ENCODE measurements at places on chromosomes 3 and 15. TPM values are rescaled to one million over a fixed set of nuclear protein-coding genes. Genes with fewer than 3 reads are reported as not detected.

FEZF2 gene
- total RNA-seq, result not detected

WNT7A gene
- not detected for total RNA-seq

TRPM1 gene
- not detected for total RNA-seq

FBXW12 gene
- total RNA-seq, result not detected

DNA sequence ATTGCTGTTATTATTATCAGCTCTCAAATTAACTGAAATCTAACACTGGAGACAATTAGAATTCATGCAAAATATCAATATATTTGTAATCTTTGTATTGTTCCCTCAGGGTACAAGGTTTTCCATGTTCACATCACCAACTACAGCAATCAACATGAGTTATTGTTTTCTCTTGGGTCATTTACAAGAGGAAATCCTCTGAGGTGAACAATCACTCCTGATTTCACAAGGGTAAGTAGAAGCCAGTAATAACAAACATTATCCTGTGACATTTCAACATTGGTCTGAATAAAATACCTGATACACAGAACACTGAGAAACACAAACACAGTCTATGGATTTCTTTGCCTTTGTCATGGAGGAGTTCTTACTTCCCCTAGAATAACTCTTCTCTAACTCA lies 174.0 kb downstream of the SUCNR1 start:
- DNase-seq, result no peak

DNA sequence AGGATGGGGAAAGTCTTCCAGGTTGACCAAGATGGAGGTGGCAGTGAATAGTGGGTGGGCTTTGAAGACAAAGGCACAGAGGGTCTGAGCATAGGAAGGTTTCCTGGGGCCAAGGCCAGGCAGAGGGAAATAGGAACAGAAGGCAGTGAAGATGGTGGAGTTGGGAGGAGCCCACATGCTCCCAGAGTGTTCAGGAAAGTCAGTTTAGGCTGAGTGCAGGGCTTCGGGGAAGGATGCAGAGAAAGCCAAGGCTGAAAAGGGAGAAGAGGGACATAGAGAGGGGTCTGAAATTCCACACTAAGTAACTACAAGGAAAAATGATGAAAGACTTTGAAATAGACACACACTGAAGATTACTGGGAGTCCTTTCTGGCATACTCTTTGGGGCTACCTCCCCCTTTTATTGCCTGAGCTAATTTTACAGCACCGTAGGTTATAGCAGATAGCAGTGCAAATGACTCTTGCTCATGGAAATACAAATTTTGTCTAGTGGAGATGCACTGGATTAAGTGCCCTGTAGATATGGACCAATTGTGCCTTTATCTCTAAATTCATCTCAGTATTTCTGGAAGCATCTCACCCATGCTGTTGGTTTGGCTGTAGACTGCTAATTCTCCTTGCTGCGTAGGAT lies 3.8 kb downstream of the CX3CR1 start:
- DNase-seq, result no peak

DNA sequence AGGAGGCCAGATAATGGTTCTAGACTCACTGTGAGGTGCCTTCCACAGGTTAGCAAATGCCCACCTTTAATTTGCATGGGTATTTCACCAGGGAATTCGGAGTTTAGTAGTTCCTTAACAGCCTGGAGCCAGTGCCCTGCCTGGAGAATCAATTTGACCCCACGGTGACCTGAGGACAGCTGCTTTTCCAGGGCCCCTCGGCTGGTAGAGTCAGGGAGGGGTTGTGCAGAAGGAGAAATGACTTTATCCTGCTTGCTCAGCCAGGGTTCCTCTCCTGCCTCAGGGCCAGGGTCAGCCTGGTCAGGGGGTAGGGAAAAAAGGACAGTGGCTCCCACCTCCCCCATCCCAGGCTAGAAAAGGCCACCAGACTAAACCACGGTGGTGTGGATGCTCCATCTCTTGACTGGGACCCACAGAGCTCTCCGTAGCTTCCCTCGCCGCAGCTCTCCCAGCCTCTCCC lies 12.0 kb downstream of the DLL4 start:
- no peak for DNase-seq

DNA sequence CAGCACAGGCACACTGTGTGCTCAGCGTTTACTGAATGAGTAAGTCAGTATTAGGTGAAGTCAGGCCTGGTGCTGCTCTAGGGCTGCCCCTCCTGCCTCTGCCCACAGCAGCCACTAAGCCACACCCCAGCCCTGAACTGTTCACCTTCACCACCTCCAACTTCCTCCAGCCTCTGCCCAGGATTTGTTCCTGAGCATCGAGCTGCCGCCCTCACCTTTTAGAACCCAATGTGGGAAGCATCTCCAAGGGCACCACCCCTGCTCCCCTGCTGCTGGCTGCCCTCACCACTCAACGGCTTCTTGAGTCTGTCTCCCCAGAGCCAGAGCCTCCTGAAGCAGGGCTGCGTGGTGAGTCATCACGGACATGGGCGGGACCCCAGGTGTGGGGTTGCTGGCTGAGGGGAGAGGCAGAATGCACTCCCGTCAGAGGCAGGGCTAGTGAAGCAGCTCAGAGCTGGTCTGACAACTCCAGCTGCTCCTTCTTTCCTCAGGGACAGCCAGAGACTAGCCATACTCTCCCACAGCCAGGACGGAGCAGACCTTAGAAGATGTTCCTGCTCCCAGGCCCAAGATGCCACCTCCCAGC lies 5.8 kb downstream of the HYAL2 start:
- DNase-seq, result peak; percentile 87

DNA sequence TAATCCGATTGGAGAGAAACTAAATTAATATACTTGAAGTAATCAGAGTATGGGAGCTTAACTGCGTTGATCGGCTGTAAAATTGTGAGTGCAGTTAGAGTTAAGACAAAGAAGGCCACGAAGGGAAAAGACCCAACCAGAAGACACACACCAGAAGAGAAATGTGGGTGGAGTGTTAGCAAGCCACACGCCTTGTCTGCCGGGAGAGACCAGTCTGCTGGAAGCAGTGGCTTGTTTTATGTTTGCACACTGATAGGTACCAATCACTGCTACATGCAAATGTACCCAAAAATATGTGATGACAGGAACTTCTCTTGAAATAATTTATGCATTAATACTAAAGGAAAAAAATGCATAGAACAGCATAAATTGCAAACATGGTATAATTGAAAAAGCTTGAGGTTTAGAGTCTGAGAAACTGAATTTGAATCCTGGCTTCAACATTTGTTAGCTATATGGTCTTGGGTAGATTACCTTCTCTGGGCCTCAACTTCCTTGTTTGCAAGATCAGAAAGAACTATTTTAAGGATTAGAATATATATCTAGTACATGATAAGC lies 23.1 kb downstream of the EEFSEC start:
- no peak for DNase-seq

DNA sequence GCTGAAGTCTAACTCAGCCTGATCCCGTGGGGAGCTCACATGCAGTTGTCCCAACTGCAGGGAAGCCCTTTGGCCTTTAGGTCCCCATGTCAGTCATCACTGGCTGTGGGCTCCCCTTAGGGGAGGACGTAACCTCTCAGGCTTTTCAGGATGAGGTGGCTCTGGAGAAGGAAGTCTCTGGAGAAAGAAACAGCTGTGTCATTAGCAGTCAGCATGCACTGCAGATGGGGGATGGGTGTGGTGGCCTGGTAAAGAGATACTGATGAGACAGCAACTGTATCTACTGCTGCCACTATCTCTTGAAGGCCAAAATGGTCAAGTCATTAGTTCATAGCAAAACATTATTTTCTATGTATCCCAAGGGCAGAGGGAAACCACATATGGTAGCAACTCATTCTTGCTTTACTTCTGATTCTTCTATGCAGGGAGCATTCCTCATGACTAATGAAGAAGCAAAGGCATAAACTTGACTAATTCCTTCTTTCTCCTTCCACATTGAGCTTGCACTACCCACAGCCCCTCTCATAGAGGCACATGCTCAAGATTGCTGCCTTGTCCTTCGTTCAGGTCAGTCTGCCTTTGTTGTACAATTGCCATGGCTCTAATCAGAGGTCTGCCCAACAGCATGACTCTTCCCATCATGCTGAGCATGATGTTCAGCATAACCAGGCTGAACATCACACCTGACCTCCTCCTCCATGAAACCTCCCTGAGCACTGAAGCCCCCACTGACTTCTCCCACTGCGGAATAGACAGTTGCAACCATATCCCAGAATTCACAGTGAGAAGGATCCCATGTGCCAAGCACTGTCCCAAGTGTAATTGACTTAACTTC lies 47.8 kb upstream of the TMEM158 start:
- DNase-seq, result no peak

DNA sequence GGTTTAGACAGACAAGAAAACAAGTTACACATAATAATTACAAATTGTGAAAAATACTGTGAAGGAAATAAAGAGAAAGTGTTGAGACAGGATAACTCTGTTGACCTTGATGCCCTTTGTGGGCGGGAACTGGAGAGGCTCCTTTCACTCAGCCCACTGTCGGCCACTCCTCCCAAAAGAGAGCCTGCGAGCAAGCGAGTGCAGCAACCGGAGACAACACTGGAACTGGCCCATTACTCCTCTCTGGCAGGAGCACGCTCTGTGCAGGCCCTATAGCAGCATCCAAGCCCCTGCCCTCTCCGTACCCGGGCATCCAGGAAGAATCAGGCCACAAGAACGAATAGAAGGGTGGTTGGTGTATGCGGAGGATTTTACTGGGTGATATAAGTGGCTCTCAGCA lies 16.2 kb upstream of the DUT start:
- DNase-seq, result no peak

DNA sequence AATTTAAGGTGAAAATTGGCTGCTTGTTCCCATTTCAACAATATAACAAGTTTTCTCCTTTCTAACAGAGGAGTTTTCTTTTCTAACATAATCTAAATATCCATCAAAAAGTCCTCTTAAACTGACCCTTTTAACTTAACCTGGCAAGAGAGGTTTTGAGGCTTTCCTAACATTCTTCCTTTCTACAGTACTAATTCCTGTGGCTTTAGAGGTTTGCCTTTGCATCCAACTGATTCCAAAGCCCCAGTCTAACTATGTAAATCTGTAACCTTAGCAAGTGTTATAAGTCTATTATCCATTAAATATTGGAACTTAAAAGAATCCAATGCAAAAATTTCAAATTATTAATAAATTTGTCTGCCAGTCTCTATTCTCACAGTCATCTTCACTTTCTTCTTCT lies 134.1 kb downstream of the ISL2 start:
- no peak for DNase-seq

GRCh38 chr3:64038253-64038767 lies 15.0 kb upstream of the PSMD6 start:
- DNase-seq, result no peak

Data from activated CD4-positive, alpha-beta memory T cell treated with anti-CD3 and anti-CD28 coated beads, Interleukin-2, amount 10 ng/mL, durations not matched to agents 7 days and 5 days (primary cell).